ENCODE measurements at places on chromosomes 12 and 14. TPM values are rescaled to one million over a fixed set of nuclear protein-coding genes. Genes with fewer than 3 reads are reported as not detected.

DNA sequence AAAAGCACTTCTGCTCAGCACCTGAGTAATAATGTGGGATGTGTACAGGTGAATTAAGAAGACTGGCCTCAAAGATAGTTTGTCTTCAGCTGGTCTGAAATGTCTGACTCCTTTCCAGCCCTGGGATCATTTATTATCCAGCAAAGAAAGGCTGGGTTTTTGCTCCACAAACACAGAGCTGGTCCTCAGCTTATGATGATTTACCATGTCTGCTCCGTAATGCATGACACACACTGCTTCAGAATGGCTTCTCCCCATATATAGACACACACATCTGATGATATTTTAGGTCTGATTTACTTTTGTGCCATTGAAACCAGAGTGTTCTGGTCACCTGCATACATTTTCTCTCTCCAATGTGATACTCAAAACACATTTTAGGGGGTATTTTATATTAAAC lies 225.0 kb downstream of the SLC25A21 start:
- no peaks in the 10 kb centered on the region for H3K36me3 ChIP-seq
- H3K27ac ChIP-seq = no peak overlapping the region
- peaks cover 5% of the 10 kb centered on the region for H3K4me1 ChIP-seq
- no peak overlapping the region for H3K4me3 ChIP-seq
- H3K27me3 ChIP-seq = no peaks in the 10 kb centered on the region

- no peak overlapping the region for H3K27ac ChIP-seq
- peaks cover 2% of the 10 kb centered on the region for H3K4me1 ChIP-seq
- no peaks in the 10 kb centered on the region for H3K36me3 ChIP-seq
- no peak for DNase-seq
- no peak overlapping the region for H3K4me3 ChIP-seq
These were observed 357.4 kb downstream of the ATP23 start for GRCh38 chr12:58298803-58299202.

GRCh38 chr14:87745507-87746118 lies 247.4 kb downstream of the GALC start:
- H3K4me3 ChIP-seq = no peak overlapping the region
- no peaks in the 10 kb centered on the region for H3K4me1 ChIP-seq
- peak; percentile 7 for DNase-seq
- no peaks in the 10 kb centered on the region for H3K27me3 ChIP-seq

DNA sequence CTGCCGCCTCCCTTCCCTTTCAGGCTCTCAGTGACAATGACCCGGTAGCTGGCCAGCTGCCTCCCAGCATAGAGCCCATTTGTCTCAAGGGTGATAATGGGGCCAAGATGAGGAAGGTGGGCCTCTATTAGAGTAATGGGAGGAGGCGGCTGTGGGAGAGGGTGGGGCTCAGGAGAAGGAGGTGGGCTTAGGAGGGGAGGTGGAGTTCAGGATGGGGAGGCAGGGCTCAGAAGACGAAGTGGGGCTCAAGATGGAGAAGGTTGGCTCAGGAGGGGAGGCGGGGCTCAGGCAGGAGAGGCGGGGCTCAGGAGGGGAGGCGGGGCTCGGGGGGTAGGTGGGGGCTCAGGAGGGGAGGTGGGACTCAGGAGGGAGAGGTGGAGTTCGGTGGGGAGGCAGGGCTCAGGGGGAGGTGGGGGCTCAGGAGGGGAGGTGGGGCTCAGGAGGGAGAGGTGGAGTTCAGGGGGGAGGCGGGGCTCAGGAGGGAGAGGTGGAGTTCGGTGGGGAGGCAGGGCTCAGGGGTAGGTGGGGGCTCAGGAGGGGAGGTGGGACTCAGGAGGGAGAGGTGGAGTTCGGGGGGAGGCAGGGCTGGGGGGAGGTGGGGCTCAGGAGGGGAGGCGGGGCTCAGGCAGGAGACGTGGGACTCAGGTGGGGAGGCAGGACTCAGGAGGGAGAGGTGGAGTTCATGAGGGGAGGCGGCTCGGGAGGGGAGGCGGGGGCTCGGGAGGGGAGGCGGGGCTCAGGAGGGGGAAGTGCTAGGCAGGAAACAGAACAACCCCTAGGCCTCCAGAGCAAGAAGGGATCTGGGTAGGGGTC lies 36.8 kb downstream of the IQSEC3 start:
- peaks cover 24% of the 10 kb centered on the region for H3K27me3 ChIP-seq
- no peak overlapping the region for H3K27ac ChIP-seq
- no peak for DNase-seq
- H3K4me3 ChIP-seq = no peak overlapping the region
- no peaks in the 10 kb centered on the region for H3K36me3 ChIP-seq

DNA sequence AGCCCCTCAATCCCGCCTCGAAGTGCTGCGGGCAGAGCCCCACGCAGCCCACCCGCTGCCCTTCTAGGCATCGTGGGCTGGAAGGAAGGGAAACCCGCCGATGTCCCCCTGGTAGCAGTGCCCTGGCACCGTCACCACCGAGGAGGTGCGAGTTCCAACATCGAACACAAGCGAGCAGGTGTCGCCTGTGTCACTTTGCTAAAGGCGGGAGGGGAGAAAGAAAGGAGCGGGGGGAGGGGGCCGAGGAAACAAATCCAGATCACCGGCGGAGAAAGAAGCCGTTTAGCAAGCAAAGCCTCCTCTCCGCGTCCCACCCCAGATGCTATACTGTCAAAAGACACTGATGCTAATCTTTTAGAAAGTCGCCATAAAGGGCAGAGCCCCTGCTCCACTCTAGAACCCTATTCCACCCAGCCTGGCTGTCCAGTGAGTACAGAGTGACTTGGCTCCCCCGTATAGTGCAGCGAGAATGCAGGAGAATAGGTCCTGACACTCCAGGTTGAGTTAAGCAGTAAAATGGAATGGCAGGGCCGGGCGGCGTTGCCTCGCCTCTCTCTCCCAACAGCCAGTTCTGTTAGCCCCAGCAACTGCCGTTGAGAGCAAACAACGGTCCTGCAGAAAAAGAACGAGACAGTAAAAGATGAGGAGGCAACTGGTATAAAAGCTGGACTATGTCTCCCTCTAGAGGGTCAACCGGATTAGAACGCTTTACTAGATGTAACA lies 67.9 kb upstream of the USP15 start:
- H3K27me3 ChIP-seq = peaks cover 31% of the 10 kb centered on the region
- H3K36me3 ChIP-seq = no peaks in the 10 kb centered on the region
- H3K27ac ChIP-seq = no peak overlapping the region
- peak; percentile 82 for DNase-seq
- H3K4me3 ChIP-seq = peak overlapping the region; percentile 9
- peaks cover 2% of the 10 kb centered on the region for H3K4me1 ChIP-seq

GRCh38 chr14:71645656-71646055 lies 286.6 kb upstream of the RGS6 start:
- no peak overlapping the region for H3K27ac ChIP-seq
- DNase-seq = peak; percentile 77
- H3K4me3 ChIP-seq = no peak overlapping the region
- H3K27me3 ChIP-seq = no peaks in the 10 kb centered on the region
- H3K36me3 ChIP-seq = no peaks in the 10 kb centered on the region
- peaks cover 3% of the 10 kb centered on the region for H3K4me1 ChIP-seq

DNA sequence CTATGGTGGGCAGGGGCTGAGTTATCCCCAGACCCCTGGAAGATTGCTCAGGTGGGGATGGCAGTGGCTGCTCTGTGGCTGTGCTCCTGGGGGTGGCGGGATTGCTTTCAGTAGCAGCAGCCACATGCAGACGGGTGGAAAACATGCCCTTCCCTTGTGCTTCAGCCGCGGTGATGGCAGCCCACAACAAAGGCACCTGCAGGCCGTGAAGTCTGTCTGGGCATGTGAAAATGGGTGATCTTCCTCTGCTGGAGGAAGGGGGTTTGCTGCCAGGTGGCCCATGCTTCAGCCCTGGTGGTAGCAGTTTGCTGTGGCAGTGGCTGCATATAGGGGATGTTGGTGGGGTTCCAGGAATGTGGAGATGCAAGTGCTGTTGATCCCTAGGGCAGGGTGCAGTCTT lies 326.2 kb upstream of the RGS6 start:
- no peak for DNase-seq
- H3K36me3 ChIP-seq = 0 out of 2 replicates have a peak, but pooled peaks cover 2% of the 10 kb centered on the region
- no peaks in the 10 kb centered on the region for H3K4me1 ChIP-seq
- no peak overlapping the region for H3K27ac ChIP-seq

DNA sequence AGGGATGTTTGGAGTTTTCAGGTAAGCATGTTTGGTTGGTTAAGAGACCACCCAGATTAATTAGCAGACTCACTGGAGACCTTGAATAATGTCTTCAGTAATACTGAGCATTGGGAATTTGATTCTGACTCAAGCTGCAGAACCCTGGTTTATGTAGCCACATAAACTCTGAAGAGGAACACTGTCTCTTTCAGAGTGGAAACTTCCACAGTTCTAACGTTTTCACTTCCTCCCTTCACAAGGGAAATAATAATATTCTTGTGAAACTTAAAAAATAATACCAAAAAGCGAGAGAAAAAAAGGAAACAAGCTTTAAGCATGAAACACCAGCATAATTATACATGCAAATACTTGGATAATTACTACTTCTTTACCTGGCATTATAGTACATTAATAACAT lies 40.0 kb upstream of the ST8SIA1 start:
- H3K36me3 ChIP-seq = no peaks in the 10 kb centered on the region
- H3K4me1 ChIP-seq = no peaks in the 10 kb centered on the region
- no peaks in the 10 kb centered on the region for H3K27me3 ChIP-seq
- no peak overlapping the region for H3K4me3 ChIP-seq
- H3K27ac ChIP-seq = no peak overlapping the region

- H3K27me3 ChIP-seq = no peaks in the 10 kb centered on the region
- no peak overlapping the region for H3K27ac ChIP-seq
- no peaks in the 10 kb centered on the region for H3K4me1 ChIP-seq
- DNase-seq = no peak
These were observed 146.8 kb upstream of the DIO2 start for GRCh38 chr14:80358112-80358511.

DNA sequence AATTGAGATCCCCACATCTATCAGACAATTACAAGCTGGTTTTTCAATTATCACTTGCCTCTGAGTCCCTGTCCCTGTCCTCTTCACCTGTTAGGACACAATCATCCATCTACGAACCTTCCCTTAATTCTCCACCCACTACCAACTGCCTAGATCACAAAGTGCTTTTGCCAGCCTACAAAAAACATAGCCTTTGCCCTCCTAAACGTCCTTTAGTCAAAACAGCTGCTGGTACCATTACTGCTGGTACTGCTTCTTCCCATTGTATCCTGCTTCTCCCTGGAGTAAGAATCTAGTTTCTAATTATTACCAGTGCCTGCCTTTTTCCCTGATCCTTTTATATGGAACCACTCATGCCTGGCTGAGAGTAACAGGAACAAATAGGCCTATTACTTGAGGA lies 82.1 kb downstream of the CPNE8 start:
- DNase-seq = no peak
- no peaks in the 10 kb centered on the region for H3K4me1 ChIP-seq
- H3K27ac ChIP-seq = no peak overlapping the region
- H3K27me3 ChIP-seq = no peaks in the 10 kb centered on the region
- H3K36me3 ChIP-seq = no peaks in the 10 kb centered on the region
- no peak overlapping the region for H3K4me3 ChIP-seq

GRCh38 chr14:44846232-44846824 lies 115.4 kb downstream of the KLHL28 start:
- peaks cover 3% of the 10 kb centered on the region for H3K4me1 ChIP-seq
- H3K4me3 ChIP-seq = no peak overlapping the region
- DNase-seq = peak; percentile 55
- H3K36me3 ChIP-seq = no peaks in the 10 kb centered on the region

- no peak for DNase-seq
- no peak overlapping the region for H3K4me3 ChIP-seq
- H3K36me3 ChIP-seq = no peaks in the 10 kb centered on the region
- H3K27ac ChIP-seq = no peak overlapping the region
These were observed 223.4 kb downstream of the SPTSSA start for GRCh38 chr14:34238610-34239009.

GRCh38 chr14:101535232-101535631 lies 26.1 kb upstream of the DIO3 start:
- DNase-seq = no peak
- H3K27me3 ChIP-seq = peaks cover 25% of the 10 kb centered on the region
- no peaks in the 10 kb centered on the region for H3K4me1 ChIP-seq
- H3K27ac ChIP-seq = no peak overlapping the region
- no peak overlapping the region for H3K4me3 ChIP-seq
- H3K36me3 ChIP-seq = no peaks in the 10 kb centered on the region

DNA sequence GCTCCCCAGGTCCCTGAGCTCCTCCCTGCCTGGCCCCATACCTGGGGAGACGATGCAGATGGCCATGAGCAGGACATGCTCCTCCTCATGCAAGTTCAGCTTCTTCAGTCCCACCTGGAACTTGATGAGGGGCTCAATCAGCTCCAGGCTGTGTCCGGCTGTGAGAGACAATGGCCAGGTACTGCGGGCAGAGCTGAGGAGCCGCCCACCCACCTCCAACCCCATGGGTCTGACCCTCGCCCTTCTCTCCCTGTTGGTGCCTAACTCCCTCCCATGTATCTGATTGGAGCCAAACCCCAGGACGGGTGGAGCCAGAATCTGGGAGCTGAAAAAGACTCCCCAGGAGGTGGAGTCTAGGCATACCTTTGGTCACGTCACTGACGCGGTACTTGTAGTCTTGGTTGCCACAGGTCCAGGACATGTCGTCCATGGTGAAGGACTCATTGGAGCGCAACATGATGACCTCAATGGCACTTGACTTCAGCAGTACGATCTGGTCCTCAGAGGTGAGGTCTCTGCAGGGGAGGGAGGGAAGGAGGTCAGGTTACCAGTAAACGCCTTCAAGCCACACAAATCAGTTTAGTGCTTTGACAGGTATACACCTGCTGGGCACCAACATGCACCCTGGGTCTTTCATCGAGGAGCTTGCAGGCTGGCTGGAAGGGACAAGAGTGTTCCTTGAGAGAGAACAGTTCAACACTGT lies 26.7 kb upstream of the HDAC7 start:
- peaks cover 13% of the 10 kb centered on the region for H3K4me1 ChIP-seq
- no peak for DNase-seq
- H3K36me3 ChIP-seq = 0 out of 2 replicates have a peak, but pooled peaks cover 4% of the 10 kb centered on the region
- no peak overlapping the region for H3K4me3 ChIP-seq
- H3K27me3 ChIP-seq = no peaks in the 10 kb centered on the region

DNA sequence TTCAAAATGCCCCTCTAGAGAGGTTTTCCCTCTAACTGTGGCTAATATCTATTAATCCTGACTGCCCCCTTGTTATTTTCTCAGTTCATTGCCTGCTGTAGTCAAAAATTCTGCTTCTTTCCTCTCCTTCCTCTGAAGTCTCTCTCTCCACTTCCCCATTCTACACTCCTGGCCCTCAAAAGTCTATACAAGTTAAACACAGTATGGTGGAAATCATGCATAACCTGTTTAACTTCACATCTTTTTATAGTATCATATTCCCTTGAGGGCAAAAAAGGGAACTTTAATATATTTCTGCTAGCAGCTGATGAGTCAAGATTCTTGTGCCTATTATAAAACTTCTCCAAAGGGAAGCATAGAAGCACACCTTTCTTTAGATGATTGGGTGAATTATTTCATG lies 16.7 kb downstream of the GRIP1 start:
- H3K4me3 ChIP-seq = no peak overlapping the region
- DNase-seq = no peak
- no peak overlapping the region for H3K27ac ChIP-seq
- no peaks in the 10 kb centered on the region for H3K27me3 ChIP-seq
- H3K36me3 ChIP-seq = no peaks in the 10 kb centered on the region

The NANOG gene
- total RNA-seq = not detected

The ZCCHC8 gene
- total RNA-seq = 11.4 TPM

The NRIP2 gene
- 0.18 TPM for total RNA-seq

The TMEM119 gene
- 8.1 TPM for total RNA-seq

The NOP9 gene
- total RNA-seq = 25.8 TPM

The SRRM4 gene
- not detected for total RNA-seq

The HOXC4 gene
- total RNA-seq = not detected

Measured in IMR-90 (cell line).